ENCODE measurements at places on chromosomes 1 and 21.

- DNase-seq = no peak
These were observed 12.8 kb downstream of the PSRC1 start for GRCh38 chr1:109269981-109270622.

DNA sequence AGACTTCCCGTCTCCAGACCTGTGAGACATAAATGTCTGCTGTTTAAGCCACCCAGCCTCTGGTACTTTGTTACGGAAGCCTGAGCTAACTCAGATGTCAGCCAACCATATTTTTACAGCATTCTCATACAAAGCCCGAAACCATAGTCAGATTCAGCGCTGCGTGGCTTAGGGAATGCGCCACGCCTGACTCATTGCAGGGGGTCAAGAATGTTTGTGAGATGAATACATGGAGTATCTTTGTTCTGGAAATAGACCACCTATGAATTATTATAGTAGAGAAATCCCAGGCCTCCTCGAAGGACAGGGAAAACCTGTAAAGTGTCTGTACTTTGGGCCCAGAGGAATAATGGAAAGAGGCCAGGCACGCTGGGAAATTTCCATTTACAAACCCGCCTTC, 434.8 kb downstream of the CAMTA1 start:
- no peak for DNase-seq

- no peak for DNase-seq
These were observed 14.6 kb downstream of the SLC35E2B start for GRCh38 chr1:1677718-1678580.

DNA sequence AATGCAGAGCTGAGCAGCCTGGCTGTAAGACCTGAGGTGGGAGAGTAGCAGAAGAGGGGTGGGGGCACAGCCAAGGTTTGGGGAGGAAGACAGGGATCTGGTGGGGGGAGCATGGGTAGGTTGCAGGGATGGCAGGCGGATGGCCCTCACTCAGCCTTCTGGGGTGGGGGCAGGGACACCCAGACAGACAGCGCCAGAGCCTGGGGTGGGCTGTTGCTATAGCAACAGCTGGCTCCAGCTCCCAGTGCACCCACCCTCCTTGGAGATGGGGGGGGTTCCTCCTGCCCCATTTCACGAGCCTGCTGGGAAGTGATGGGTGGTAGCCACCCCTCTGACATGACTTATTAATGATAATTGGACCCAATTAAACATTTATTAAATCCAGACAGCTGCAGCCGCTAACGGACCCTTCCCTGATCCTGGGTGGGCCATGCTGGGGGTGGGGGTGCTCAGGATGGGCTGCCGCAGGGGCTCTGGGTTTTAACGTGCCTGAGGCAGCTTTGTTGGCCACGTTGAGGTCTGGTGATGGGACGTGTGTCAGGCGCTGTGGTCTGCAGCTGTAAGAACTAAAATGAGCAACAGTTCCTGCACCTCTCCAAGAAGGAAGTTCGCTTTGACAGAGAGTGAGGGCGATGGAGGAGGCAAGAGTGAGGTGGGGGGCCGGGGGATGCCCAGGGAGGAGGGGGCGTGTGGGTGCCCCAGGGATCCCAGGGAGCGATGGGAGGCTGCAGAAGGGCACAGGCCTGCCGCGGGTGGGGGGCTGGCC, 19.4 kb downstream of the AGRN start:
- DNase-seq = no peak

DNA sequence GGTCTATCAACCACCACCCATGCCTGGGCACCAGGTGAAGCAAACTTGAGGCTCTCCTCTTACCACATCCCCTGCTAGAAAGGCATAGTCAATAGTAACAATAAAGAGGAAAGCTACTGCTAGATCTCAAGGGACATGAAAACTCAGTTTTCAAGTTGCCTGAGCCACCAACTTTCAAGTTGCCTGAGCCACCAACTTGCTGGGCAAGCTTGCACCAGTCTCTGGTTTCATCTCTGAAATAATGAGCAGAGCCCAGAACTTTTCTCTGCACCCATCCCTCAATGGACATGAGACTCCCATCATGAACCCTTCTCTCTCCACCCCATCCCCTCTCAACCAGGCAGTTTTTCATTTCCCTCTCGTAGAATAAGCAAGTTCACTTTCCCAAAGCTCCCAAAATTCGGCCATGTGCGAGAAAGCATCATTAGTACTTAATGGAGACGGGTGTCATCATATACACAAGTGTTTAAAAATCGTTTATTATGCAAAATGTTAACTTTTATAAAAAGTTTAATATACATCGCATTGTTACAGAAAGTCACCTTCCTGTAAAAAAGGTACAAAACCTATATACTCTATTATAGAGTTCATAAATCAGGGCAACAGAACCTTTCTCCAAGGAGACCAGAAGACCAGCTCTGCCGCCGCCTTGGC, 1.7 kb downstream of the ID3 start:
- DNase-seq = no peak

DNA sequence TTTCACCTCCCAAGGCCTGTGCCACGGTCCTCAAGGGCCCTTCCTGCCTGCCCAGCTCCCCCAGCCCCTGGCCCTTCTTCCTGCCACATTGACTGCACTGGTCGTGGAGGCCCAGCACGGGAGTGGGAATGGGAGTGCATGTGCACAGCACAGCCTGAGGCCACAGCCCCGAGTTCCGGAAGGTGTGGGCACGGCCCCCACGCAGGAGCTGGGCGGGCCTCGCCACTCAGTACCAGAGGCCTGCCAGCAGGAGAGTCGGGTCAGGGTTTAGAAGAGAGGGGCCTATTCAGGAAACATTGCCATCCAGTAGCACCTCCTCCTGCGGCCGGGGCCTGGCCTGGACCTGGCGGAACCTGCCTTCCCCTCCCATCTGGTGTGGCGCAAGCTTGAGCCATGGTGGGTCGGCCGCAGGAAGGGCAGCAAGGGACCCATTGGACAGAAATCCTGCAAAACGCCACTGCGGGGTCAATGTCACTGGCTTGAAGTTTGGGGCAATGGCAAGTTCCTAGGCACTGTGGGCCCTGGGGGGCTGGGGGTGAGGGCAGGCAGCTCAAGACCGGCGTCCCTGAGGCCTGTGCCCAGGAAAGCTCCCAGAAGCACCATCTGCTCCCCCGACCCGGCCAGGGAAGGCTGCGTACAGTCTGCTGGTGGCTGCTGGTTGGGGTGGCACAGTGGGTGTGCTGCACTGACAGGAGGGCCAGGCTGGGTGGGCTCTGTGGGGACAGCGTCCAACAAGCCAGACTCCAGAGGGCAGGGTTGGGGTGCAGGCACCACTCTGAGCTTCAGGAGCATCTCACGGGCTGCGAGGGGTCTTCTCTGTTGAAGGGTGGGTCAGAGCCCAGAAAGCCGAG, 1.8 kb upstream of the TMEM52 start:
- no peak for DNase-seq

- DNase-seq = no peak
These were observed 185.7 kb downstream of the IGSF21 start for GRCh38 chr1:18293291-18293690.

GRCh38 chr1:81757398-81758020, 43.2 kb upstream of the ADGRL2 start:
- DNase-seq = no peak

- DNase-seq = peak; percentile 74
These were observed at the start of gene ADARB1 for GRCh38 chr21:45074048-45074817. Gene ADARB1 (plus strand): TSS chr21:45074580. CDS start chr21:45171657, 97,077 bp downstream.

DNA sequence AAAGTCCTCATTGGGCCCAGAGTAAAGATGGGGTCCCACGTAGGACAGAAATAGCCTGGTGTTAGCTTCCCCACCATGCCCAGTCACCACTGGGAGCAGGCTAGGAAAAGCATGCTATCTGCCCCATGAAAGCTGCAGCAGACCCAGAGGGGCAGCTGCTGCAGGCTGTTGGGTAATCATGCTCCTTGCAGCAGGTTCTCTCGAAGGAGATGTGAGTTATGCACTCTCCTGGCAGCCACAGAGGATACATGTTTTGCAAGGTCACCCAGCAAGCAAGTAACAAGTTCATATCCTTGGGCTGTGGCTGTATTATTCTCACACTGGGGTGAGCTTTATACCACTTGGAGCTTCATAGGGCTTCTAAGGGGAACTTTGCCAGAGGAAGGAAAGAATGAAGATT, 9.1 kb upstream of the HEYL start:
- DNase-seq = no peak

GRCh38 chr1:110120960-110121561, 8.8 kb downstream of the UBL4B start:
- peak; percentile 23 for DNase-seq

DNA sequence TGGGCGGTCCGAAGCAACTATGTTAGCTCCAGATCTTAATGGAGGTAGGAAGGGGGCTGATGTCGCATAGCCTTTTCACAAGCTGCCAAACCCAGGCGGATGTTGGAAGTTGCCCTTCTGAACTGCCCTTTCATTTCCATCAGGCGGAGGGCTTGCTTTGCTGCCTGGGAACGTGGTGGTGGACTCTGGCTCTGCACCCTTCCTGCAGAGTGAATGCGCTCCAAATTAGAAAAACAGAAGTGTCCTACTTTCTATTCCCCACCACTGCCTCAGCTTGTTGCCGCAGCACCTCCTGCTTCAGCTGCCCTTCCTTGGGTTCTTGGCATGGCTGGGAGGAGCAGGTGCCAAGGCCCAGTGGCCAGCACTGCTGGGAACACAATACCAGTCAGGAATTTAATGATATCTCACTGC, 60.6 kb downstream of the AK4 start:
- DNase-seq = no peak

DNA sequence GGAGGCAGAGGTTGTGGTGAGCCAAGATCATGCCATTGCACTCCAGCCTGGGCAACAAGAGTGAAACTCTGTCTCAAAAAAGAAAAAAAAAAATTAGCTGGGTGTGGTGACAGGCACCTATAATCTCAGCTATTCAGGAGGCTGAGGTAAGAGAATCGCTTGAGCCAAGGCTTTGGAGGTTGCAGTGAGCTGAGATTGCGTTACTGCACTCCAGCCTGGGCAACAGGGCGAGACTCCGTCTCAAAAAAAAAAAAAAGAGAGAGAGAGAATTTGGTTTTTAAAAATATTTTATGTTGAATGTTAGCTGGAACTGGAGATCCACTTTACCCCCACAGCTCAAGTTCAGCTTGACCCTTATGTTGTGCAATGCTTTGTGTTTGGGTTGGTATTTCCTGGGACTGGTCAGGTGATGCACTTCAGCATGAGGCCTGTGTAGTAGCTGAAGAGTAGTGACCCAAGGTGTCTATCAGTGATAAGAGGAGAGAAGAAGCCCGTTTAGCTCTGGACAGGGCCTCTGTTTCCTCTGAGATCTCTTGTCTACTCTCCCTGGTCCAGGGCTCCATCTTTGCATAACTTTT, 36.8 kb upstream of the MACF1 start:
- no peak for DNase-seq

GRCh38 chr1:24564695-24565094, 8.8 kb downstream of the NCMAP start:
- DNase-seq = no peak

- peak; percentile 92 for DNase-seq
These were observed 160.3 kb downstream of the ETS2 start for GRCh38 chr21:38965910-38966504.

DNA sequence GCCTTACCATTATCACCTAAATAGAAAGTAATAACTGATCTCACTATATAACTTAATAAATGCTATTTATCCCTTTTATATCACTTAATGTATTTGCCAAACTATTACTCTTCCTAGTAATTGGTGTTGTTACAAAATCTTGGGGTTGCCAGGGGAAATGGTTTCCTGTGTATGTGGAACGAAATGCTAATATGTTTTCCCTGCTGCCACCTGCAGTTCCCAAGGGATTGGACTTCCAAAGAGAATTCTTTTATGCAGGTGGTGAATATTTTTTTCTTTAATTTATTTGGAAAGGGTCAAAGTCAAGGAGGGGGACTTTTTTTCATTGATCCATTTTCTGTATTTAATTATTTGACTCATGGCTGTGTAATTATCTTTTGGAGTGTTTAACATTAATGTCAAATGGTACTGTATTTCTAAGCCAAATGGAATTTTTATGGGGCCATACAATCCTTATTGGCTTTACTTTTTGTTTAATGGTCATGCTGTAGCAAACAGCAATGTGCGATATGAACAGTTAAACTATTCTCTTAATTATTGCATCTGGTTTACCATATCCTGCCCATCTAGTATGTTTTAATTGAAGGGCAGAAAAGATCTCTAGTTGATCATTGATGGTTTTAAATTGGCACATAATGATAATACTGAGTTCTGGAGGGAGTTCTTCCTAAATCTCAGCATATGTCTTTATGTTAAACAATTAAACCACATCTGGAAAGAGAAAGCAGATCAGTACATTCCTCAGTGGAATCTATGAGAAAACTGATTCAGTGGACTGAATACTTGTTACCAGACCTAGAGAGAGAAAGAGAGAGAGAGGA, 486.3 kb downstream of the TTLL7 start:
- DNase-seq = no peak

DNA sequence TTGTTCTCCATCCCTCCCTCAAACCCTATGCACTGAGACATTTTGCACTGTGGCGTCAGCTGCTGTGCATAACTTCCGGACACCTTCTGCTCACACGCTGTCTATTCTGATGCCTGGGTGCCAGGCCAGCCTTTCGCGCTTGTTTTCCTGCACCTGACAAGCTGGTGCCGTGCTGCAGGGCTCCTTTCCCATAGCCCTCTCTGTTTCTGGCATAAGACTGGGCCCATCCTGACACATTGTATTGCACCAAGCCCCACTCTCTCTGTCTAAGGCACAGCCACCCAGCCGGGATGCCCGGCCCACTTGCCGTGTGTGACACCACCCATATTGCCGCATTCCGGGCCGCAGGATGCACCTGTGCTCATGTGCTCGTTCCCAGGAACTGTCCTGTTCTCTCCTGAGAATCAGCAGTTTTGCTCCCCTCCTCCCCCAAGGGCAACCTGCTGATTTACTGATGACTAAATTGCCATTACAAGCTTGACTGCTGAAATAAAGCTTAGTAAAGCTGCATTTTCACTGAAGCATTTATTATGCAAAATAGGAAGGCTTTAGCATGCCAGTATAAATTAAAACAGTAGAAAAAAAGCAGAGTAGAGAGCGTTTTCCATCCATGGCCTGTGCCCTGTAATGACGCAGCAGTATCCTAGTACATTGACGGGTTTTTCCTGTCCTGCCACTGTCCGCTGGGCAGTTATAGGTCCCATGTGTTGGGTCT, 88.0 kb downstream of the CD247 start:
- DNase-seq = peak; percentile 39

DNA sequence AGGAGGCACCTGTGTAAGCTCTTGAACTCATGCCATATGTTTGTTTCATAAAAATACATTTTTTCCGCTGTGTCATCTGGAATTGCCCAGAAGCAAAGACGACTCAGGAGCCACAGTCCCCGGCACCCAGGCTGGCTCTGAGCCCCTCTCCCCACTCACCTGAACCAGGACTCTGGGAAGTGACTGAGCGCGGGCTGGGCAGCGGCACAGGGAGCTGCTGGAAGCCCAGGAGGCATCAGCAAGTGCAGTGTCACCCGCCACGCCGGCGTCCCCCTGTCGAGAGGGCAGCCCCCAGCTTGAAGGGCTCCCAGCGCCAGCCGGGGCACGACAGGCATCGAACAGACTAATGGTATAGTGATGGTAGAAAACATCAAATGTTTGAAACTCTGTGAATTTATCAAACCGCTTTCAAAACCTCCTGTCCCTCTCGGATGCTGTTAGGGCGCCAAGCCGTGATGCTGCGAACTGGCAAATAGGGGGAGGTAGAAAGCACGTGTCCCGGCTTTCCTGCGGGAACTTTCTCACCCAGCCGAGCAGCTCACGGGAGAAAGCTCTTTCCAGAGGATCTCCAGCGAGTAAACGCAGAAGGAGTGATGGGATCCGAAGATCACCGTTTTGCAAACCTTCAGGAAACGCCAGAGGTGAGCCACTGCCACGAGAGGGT, 57.8 kb upstream of the COL18A1 start:
- DNase-seq = peak; percentile 41
